Caki2 (cell line): ENCODE measurements at places on chromosomes 2 and 18.

GRCh38 chr2:68714866-68715265 lies 19.7 kb upstream of the ARHGAP25 start:
- DNase-seq = no peak

DNA sequence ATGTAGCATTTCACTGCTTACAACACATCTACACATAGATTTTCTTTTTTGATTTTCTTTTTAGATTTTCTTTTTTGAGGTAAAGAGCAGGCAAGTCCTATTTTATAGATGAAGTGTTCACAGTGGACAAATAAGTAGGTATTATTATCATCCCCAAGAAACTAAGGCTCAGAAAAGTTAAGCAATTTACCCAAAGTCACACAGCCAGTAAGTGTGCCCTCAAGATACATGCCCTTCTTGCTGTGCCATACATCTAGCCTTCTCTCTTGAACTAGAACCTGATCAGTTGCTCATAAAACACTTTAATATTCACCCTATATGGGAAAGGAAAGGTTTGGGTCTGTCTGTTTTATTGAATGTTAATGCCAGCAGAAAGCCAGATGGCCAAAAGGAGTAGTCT lies 50.3 kb downstream of the DAPL1 start:
- DNase-seq = no peak

DNA sequence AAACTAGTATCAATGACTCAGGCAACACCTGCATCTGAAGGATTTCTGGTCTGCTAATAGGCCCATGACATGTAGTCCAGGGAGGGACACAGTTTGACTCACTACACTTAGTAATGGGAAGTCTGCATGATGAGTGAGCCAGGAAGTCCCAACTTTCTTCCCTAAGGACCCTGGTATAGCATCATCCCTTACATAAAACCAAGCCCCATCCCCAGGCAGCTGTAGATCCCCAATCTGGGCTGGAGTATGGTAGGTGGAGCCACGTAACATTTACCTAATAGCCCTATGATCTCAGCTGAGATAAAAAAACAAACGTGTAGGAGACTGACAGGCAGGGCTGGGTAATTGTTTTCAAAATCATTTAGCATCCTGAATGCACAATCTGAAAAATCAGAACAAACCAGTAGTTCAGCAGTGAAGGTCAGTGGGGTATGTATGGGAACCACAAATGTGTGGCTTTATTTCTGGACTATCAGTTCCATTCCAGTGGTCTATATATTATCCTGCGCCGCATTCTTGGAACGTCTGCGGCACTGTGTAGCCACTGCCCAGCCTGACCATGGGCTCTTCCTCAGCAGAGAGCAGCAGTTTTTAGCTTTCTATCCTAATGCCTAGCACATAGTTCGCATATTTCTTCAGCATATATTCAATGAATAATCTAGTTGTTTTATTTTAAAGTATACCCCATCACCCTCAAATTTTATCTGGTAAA lies 33.5 kb downstream of the EPB41L3 start:
- no peak for DNase-seq

- no peak for DNase-seq
Observed at GRCh38 chr18:76410033-76410432, 85.0 kb downstream of the ZNF516 start.

- DNase-seq = no peak
Observed at GRCh38 chr2:129828792-129829191, 150.7 kb upstream of the RAB6C start.

GRCh38 chr2:207157731-207158130 lies 8.0 kb downstream of the KLF7 start:
- DNase-seq = no peak

DNA sequence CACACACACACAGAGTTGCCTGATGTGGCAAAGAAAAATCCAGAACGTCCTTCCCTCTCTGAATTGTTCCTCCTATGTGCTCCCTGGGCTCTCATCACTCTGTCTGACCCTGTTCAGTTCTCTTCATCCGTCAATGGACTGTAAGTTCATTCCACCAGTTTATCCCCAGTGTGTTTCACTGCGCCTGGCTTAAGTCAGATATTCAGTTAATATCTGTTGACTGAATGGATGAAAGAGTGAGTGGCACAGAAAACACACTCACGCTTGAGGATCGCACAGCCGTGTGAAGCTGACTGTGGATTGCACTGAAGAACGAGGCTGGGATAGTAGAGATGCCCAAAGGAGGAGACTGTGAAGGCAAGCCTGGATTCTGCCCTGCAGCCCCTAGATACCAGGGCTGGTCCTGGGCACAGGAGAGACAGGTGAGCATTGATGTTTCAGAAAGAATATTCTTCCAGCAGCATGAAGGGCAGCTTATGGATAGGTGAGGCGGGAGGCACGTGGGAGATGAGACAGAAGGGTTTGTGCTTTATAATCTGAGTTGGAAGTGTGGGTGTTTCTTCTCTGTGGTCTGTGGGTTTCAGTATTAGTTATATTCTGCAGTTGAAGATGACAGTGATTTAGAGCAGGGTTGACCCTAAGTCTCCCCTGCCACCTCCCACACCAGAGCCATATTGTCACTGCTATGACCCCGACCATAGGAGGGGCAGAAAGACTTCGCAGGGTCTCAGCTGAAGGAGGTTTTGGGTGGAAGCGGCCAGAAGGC lies 129.9 kb downstream of the SOCS6 start:
- no peak for DNase-seq

DNA sequence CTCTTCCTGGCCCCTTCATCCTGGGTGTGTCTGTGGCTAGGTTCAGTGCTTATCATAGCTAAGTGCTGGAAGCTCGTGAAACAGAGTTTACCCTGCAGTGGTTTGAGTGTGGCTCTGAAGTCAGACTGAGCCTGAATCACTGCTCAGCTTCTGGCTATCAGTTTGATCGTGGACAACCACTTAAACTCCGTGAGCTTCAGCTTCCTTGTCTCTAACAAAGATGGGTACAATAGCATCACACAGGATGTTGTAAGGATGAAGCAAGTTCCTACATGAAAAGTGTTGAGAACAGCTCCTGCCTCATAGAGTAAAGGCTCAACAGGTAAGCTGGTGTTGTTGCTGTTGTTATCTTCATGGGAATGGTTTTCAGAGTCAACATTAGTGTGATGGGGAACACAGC lies 210.3 kb downstream of the CLIP4 start:
- DNase-seq = no peak

DNA sequence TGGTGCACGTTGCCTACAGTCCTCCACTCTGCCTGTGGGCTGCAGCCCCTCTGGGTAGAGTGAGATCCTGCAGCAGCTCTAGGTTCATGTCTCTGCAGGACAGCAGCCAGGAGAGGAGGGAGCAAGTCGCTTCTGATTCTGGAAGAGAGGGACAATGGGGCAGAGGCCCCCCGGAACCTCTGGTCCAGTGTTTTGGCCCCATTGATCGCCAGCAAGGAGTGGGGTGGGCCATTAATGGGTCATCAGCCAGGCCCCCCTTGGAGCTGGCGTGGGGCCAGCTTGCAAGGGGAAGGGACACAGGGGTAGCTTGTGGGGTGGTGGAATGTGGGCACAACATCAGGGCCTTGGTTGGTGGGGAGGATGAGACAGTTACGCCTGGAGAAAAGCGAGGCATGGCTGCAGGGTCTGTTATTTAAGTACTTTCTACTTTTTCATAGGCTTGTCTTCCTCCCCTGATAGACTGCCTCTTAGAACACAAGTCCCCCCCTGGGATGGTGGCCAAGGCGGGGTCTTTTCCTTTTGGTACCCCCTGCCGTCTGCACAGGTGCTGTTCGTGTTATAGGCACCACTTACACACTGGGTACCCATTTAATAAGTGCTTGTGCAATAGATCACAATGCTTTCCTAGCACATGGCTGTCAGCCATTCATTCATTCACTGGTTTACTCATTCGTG lies 44.6 kb downstream of the INHBB start:
- no peak for DNase-seq

DNA sequence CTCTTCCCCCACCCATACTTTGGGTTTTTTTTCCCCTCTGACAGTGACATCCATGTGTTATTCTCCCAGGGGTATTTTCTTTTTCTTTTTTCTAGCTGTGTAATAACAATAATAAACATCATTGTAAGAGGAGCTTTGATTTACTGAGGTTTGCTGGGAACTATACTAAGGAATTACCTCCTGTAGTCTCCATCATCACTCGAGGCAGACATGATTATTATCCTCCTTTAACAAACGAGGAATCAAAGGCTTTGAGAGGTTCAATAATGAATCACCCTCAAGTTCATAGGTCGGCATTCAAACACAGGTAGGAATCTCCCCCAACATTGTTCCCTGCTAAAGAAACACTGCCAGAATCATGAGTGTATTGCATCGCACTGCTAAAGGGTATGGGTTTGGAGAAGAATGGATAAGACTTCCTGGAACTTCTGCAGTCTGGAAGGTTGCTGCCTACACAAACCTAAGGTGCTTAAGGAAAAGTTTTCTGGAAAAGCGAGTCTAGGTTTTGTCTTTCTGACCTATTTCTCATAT lies 260.2 kb upstream of the SESTD1 start:
- DNase-seq = peak; percentile 8

- DNase-seq = no peak
Observed at GRCh38 chr2:96156011-96156820, 11.0 kb upstream of the DUSP2 start.

DNA sequence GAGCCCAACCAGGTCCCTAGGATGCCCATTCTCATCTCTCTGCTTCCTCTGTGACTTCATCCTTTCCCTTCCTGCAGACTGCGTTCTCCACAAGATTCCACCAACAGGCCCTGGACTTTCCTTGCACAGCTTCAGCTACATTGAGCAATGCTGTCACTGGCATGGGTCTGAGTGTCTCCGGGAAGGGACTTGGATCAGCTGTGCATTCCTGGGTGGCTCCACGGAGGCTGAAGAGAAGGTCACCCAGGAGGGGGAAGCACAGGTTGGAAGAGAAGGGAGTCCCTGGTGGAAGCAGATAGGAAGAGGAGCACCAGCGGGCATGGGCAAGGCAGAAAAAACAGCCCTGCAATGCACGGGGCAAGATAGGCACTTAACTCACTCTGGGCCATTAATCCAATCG lies 140.5 kb downstream of the UXS1 start:
- no peak for DNase-seq

DNA sequence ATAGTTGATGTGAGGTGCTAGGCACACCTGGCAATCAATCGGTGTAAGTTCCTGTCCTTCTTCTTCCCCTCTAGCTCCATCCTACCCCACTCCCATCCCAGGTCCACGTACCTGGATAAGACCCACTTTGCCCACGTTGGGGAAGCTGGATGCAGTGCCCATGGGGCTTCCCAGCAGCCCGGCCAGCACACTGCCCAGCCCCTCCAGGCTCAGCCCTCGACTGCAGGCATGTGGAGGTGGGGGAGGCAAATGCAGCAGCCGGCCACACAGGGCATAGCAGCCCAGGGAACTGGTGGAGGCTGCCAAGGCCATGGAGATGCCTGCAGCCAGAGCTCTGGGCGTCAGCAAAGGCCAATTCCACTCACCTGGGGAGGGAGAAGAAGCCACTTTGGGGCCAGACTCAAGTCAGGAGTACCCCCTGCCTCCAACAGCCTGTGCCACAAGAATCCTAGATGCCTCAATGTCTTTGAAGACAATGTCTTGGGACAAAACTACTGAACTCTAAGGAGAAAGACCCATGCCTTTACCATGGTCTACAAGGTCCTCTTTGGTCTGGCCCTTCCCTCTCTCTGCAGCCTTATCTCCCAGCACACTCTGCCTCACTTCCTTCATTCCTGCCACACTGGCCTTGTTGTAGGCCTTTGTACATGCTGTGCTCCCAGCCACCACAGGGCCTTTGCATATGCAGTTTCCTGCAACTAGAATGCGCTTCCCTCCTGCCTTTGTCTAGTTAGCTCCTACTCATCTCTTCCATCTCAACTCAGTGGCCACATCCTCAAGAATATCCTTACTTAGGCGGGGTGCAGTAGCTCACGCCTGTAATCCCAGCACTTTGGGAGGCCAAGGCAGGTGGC lies 4.5 kb downstream of the SLC23A3 start:
- DNase-seq = no peak

DNA sequence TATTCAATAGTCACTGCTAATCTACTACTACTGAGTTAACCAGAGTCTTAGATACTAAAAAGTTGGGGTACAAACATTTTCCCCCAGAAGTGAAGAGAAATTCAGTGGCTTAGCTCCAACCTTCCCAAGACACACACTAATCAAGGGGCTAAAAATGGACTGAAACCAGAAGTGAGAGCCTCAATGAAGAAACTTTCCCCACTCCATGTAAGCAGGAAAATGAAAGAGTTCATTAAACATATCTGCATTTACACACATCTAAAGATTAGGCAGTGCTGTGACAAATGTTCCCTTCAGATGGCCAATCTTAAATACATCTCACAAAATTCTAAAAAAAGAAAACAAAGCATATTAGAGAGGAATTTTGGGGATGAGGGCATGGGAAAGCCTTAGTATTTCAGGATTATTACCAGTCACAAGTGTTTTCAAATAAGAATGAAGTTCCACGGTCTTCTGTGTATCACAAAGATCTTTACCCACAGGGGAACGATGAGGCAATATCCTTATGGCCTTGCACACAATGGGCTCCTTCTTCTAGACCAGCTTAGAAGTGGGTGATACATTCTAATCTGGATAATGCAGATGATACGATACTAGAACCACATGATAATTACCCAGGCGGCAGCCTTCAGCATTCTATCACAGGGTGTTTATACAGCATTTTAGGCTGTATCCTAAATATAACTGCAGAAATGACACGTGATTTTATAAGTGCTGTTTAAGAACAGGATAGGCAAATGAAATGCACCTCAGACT lies 17.1 kb downstream of the ANKRD44 start:
- DNase-seq = no peak

- peak; percentile 76 for DNase-seq
Observed at GRCh38 chr2:24123922-24124580, 782 bp downstream of the FAM228B start.

DNA sequence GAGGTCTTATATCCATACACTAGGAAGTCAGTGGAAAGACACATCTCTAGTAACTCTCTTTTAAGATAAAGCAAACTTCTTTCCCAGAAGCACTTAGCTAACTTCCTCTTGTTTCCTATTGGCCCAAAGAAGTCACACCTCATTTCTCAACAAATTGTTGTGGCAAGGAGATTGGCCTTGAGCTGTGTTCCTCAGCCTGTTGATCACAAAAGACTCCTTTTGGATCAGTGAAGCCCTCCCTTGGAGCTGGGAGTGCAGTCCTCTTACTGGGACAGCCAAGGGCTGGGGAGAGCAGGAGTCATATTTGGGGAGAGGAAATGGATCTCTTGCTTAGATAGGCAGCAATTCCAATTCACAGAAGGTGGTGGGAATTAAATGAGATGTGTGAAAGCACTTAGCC lies 51.2 kb upstream of the DAPL1 start:
- DNase-seq = no peak

- DNase-seq = no peak
Observed at GRCh38 chr2:7567646-7568045, 650.4 kb downstream of the RNF144A start.

GRCh38 chr2:99354070-99354469 lies 16.9 kb downstream of the EIF5B start:
- DNase-seq = no peak

GRCh38 chr2:102999958-103000357 lies 238.1 kb downstream of the TMEM182 start:
- DNase-seq = no peak

DNA sequence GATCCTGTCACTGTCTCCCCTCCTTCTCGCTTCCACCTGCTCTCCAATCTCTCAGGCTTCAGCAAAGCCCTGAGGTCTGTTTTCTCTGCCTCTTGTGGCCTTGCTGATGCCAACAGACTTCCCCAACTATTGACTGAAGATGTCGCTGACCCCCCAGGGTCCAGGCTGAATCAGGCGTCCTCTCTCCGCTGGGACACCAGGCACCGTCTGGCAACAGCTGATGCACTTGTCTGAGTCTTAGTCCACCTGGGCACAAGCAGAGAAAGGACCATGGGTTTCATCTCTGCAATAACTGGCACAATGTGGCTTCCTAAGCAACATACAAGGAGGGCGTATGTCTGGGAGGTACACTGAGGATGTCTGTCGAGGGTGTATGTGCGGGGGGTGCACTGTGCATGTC lies 248.7 kb upstream of the MYT1L start:
- DNase-seq = no peak
